ENCODE measurements at places on chromosomes 16 and 17.
A peak's percentile ranks its signal among the peaks of the same experiment; 100 is the strongest.

DNA sequence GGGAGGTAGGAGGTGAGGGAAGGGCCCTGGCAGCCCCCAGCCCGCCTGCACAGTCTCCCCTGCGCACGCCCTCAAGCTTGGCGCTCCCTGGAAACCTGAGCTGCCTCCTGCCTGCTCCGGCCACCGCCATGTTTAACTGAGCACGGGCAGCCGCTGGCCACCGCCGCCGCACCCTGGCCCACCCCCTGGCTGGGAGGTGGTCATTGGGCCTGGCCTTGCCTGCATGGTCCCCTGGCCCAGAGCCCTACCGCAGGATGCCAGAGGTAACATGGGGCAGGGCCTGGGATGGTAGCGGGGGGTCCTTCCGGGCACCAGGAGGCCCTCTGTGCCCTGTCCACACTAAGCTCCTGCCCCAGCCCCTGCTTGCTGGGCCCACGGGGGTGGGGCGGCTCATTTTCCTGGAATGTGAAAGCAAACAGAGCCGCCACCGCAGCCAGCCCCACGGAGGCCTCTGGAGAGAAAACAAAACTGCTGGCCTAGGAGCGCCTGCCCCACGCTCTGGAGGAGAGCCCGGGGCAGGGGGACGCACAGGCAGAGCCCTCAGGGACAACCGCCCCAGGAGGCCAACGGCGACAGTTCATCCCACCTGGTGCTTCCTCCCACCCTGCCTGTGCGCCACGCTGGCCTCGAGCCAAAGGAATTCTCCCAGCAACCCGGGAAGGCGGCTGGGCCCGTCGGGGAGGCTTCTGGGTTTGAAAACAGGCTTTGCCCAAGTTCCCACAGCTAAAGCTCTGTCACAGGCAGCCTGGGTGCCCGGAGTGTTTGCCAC is 8.9 kb downstream of the NHERF2 start:
- DNase-seq: peak; percentile 72

DNA sequence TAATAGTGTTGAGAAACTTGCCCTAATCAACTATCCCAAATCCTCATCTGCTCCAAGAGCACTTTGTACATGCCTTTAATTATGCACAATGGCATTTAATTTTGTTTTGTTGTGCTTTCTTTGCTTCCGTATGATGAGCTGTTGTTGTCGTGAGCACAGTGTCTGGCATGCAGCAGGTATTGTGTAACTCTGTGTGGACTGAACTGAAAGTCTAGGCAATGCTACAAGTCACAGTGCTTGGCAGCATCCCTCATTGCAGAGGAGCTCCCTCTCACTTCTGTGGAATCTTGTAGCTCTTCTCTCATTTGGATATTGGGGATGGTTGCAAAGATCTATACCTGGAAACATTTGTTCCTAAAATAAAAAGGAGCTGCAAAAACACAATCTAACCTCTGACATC is 502.2 kb upstream of the CA10 start:
- DNase-seq: no peak

- no peak for DNase-seq
These were observed 4.0 kb downstream of the PLCD3 start for GRCh38 chr17:45128331-45128730.

DNA sequence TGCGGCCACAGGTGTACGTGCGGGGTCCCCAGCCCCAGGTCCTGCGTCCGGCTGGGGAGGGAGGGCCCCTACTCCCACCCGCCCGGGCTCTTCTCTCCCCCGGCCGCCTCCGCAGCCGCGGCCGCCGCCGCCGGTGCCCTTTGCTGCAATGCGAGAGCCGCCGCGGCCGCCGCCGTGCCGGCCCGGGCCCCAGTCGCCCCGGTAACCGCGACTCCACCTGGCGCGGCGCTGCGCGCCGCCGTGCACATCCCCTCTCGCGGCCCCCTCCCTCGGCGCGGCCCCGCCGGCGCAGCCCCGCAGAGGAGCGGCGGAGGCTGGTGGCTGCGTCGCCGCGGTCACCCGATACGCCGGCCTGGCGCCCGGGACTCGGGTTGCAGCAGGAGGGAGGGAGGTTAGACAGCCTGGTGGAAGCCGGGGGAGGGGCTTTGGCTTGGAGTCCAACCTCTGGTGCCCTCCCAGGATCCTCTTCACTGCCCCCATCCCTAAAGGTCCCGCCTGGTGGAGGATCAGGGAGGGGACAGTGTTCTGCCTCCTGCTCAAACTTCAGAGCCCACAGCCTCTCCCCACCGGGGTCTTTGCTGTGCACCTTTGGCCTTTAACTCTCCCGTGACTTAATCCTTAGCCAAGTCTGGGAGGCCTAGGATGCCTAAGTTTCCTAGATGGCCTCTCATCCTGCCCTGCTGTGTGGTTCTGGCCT is 32.9 kb downstream of the SRCIN1 start:
- peak; percentile 63 for DNase-seq

- DNase-seq: no peak
These were observed 14.1 kb upstream of the LCMT1 start for GRCh38 chr16:25097276-25097975.

DNA sequence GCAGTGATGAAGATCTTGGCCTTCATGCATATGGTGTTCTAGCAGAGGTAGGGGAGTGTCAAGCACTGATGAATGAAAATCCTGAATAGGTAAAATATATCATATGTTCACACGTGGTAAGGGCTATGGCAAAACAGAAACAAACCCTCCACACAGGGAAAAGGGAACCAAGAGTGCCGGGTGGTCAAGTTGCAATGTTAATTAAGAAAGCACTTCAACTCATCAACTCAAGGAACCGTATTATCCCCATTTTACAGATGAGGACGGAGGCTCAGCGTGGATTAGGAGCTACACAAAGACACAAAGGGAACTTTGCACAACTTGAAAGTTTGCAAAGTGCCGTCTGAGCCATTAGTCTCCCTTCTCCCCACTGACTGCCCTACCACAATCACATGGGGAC is 28.1 kb upstream of the MEOX1 start:
- no peak for DNase-seq

- DNase-seq: no peak
These were observed 97.3 kb downstream of the ANKRD11 start for GRCh38 chr16:89392881-89393737.

Data from posterior cingulate gyrus (tissue), 11 donors.